Stimulated activated CD8-positive, alpha-beta memory T cell treated with anti-CD3 and anti-CD28 coated beads, Interleukin-4, amount 100 ng/mL, for 4 hours (primary cell): ENCODE measurements at places on chromosomes 2 and 18.

GRCh38 chr2:55871637-55872036 lies 51.9 kb downstream of the EFEMP1 start:
- DNase-seq = no peak

GRCh38 chr2:71823526-71823925 lies 324.1 kb downstream of the CYP26B1 start:
- DNase-seq = no peak

DNA sequence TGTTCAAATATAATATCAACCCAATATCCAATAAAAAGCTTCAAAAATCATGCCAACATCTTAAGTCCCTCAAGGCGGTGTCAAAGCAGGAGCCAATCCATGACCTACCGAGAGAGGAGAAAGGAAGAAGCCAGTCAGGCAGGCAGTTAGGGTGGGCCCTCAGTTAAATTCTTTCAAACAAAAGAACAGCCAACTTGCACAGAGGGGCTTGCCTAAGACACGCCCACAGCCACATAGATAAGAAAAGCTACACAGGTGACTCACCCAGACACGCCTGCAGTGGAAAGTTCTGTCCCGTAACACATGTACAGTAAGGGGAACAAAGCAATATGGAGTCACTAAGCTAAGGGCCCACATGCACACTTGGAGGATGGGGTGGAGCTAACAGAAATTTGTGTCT lies 61.3 kb downstream of the SP110 start:
- DNase-seq = no peak

DNA sequence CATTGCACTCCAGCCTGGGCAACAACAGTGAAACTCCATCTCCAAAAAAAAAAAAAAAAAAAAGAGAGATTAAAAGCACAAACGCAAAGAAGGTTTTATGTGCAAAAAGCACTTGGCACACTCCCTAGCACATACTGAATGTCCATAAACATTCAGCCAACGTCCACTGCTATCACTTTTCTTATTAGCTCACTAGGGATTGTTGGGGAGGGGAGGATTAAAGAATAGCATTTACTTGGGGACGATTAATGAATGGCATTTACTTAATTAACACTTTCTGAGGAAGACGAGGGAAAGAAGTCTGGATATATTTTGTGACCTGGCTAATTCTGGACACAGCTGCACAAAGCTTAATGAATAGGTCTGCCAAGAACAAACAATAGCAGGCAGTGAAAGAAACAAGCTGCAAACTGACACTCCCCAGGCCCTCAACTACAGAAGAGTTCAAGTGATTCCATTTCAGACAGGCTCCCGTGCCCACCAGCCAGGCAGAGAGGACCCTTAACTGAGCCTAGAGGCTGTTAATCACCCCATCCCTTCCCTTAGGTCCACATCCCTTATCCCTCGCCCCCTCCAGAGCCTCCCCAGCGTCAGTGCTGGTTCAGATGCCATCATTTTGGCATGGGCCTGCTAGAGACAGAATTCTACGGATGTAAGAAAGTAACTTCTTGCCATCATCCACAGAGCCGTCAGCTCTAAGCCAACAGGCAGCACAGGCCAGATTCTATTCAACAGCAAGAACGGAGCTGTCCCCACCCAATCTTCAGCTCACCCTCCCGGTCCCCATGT lies 7.4 kb downstream of the CYB5A start:
- no peak for DNase-seq

DNA sequence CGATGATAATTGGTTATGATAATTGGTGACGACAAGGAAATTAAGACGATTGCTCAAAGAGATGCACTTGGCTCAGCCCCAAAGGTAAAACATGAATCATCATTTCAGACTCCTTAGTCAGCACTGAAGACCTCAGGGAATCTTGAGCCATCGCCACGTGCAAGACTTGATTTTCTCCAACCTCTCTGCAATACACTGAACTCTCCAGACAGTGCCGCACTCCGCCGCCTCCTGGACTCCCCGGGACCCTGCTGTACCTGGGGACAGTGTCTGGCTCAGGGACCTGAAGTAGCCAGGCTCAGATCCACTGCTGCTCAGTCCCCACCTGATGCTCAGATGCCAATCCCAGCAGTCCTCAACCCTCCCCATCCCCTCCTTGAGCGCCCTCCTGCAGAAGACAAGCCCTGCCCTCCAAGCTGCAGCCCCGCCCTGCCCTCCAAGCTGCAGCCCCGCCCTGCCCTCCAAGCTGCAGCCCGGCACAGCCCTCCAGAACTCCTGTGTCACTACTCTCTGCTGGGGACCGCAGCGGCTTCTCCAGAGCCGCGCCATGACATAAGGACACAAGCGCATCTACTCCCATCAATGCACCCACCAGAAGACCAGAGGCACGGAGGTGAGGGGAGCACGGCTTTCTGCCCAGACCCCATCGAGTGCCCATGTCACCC lies 1.1 kb downstream of the TMEM18 start:
- DNase-seq = no peak

GRCh38 chr2:227238238-227239237 lies 74.1 kb downstream of the COL4A3 start:
- DNase-seq = peak; percentile 14

- no peak for DNase-seq
These were observed 740.7 kb downstream of the DPP10 start for GRCh38 chr2:115183144-115183543.

DNA sequence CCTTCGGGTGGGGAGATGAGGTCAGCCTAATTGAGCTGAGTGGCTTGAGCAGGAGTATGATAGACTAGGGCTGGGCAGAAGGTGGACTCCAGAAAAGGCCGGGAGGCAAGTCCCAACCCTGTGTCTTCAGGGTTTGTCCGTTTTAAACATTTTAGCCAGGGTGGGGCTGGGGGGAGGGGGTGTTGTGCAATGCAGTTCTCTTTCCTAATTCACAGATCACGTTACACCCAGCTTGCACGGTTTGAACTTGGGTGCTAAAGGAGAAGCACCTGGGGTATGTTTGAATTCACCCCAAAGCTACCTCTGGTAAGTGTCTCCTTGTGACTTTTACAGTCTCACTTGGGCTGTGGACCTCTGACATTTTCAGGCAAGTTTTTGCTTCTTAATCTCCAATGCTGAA lies 233.3 kb downstream of the AGAP1 start:
- DNase-seq = no peak

- no peak for DNase-seq
These were observed 53.1 kb upstream of the NRP2 start for GRCh38 chr2:205629091-205629776.

- DNase-seq = no peak
These were observed 93.5 kb upstream of the STK39 start for GRCh38 chr2:168340931-168341330.

DNA sequence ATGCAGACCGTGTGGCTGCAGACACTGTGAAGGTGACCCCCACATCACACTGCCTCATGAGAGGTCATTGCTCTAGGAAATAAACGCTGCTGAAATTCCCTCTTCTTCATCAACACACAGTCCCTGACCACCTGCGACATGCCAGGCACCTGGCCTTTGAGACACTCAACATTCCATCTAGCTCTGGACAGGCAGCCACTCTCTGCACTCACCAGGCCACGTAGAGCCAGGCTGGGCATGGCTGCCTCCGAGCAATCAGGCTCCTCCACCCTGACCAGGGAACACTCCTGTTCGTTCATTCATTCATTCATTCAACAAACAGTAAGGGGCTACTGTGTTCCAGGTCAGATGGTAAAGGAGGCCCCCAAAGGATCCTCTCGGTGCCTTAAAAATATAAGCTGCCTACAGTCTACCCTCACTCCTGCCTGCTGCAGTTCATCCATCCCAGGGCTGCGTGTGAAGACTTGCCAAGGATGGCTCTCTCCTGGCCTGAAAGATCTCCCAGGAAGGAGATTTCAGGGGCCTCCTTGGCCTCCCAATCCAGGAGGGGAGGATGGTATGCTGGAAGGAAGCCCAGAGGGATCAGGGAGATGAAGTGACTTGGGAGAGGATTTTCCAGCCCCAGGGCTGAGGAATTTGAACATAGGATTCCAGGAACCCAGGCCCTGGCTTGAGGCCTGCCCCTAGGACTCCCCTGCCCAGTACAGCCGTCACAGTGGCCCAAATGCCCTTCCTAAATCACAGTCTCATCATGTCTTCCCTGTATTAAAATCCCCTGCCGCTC lies 66.7 kb downstream of the TNS1 start:
- DNase-seq = no peak

GRCh38 chr2:39625927-39626270 lies 39.8 kb upstream of the TMEM178A start:
- no peak for DNase-seq

GRCh38 chr2:142286618-142287017 lies 155.8 kb upstream of the LRP1B start:
- no peak for DNase-seq

DNA sequence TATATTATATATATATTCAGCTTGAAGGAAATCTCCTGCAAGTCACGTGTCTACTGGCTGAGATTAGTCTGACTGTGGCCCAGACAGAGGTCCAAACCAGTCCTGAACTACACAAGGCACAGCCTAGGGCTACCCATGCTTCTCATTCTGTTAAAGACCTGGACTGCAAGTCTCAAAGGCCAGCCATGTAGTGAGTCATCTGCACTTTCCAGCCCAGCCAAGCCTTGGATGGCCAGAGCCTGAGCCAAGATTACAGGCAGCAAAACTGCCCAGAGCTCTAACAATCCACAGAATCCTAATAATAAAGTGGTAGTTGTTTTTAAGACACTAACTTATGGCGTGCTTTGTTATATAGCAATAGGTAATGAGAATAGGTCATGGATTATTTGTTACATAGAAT lies 259.6 kb downstream of the SS18 start:
- DNase-seq = no peak

DNA sequence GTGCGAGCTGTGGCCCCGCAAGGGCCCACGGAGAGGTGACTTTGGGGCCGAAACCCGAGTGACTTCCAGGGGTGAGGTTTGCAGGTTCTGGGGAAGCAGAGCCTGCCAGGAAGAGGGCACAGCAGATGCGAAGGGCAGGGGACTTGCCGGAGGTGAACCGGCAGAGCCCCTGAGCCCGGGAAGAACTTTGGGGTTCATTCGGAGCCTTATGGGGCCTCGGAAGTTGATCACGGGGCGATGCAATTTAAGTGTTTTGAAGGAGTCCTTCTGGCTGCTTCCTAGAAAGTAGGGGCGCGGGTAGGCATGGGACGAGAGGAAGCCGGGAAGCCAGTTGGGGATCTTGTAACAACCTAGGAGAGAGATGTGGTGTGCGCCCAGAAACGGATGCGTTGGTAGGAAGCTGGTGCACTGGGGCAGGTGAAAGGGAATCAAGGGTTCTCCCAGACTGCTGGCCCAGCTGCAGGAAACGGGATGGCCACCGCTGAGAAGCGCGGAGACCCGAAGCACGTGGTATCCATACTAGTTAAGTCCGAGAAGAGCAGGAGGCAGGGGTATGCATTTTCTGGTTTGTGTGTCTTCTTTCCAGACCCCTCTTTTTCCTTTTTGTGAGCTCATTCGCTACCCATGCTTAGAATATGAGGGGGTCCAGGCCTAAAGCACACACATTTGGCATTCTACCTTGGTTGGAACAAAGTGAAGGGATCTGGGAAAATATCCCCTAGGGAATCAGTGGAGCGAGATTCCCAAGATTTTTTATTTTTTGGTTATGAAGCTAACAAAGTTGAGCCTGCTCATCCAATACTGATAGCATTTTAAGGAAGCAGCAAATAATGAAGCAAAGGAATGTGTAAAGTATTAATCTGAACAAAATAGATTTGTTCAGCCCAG lies 758 bp downstream of the SCLY start:
- no peak for DNase-seq

DNA sequence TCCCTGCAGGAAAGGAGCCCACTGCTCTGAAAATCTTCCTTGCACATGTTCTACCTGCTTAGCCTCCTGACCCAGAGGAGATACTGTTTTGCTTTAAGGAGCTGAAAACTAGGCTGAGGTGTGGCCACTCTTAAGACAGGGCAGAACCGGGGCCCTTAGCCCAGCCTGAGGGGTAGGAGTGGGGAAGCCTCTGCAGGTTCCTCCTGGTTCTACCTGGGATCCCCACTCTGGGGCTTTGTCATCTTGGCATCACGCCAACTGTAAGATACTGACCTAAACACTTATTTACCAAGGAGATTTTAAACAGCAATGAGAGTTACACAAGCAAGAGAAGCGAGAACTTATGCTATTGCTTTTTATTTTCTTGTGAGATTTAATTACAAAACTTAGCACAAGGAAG lies 86.9 kb downstream of the KCTD1 start:
- no peak for DNase-seq

- DNase-seq = no peak
These were observed 209.1 kb downstream of the HRH4 start for GRCh38 chr18:24669502-24669901.

GRCh38 chr2:109254174-109254904 lies 125.3 kb downstream of the SH3RF3 start:
- DNase-seq = no peak

- DNase-seq = no peak
These were observed 156.6 kb downstream of the MYCN start for GRCh38 chr2:16096962-16097361.

- no peak for DNase-seq
These were observed 61.3 kb upstream of the SH3RF3 start for GRCh38 chr2:109067631-109068125.

GRCh38 chr2:57190007-57190406 lies 856.6 kb upstream of the VRK2 start:
- no peak for DNase-seq

GRCh38 chr18:34864836-34865497 lies 154.9 kb downstream of the DTNA start:
- no peak for DNase-seq

DNA sequence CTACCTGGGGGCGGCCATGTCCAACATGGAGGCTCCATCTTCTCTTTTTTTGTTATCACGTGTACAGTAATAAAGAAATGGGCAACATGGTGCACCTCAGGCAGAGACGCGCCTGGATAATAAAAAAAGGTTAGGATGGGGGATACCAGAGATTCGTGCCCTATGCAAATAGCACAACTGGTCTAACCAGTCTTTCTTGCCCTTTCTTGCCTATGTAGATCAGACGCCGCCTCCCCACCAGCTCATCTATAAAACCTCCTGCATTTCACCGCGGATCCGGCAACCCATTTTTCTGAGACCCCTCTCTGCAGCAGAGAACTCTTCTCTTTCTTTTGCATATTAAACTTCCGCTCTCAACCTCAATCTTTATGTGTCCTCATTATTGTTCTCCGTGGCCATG lies 68.7 kb downstream of the MYL12B start:
- DNase-seq = no peak

GRCh38 chr18:23845988-23846630 lies 156.9 kb downstream of the LAMA3 start:
- no peak for DNase-seq

DNA sequence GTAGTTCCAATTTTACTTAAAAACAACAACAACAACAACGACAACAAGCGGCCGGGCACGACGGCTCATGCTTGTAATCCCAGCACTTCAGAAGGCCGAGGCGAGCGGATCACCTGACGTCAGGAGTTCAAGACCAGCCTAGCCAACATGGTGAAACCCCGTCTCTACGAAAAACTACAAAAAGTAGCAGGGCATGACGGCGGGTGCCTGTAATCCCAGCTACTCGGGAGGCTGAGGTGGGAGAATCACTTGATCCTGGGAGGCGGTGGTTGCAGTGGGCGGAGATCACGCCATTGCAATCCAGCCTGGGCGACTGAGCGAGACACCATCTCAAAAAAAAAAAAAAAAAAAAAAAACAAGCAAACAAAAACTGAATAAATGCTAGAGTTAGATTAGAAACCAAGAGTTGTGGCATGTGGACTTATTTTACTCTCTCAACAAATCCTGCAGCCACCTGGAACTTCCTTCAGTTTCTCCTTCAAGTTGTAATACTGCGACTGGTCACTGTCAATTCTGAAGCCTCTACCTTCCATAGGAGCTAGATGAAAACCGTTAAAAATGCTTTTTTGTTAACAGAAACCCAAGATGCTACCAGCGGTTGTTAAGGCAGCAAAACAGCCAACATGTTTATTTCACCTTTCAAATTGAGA lies 1.3 kb downstream of the ATP5F1A start:
- no peak for DNase-seq
